Activated B cell treated with CpG ODN at 0.5 μM for 24 hours (primary cell): ENCODE measurements at places on chromosomes 5 and 9. TPM values are rescaled to one million over a fixed set of nuclear protein-coding genes. Genes with fewer than 3 reads are reported as not detected.

GRCh38 chr9:87615136-87615535 lies 110.8 kb upstream of the CTSL start:
- DNase-seq: no peak

SIL1 gene
- 16.1 and 22.0 TPM in 2 replicates for total RNA-seq

GRCh38 chr5:67015541-67016191 lies 180.9 kb downstream of the CD180 start:
- DNase-seq: no peak

CBY3 gene
- total RNA-seq: not detected in 2 replicates

TGFBR1 gene
- total RNA-seq: 53.5 and 65.3 TPM in 2 replicates

MLANA gene
- not detected in 2 replicates for total RNA-seq

DNA sequence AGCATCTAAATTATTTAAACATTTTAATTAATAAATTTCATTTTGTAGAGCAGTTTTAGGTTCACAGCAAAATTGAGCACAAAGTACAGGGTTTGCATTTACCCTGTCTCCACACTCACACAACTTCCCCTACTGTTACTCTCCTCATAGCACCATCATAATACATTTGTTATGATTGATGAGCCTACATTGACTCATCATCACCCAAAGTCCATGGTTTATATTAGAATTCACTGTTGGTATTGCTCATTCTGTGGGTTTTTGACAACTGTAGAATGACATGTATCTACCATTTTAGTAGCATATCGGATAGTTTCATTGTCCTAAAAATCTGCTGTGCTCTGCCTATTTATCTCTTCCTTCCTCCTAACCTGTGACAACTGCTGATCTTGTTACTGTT lies 411.1 kb upstream of the MPDZ start:
- no peak for DNase-seq
